ENCODE measurements at places on chromosomes 3 and 15.

DNA sequence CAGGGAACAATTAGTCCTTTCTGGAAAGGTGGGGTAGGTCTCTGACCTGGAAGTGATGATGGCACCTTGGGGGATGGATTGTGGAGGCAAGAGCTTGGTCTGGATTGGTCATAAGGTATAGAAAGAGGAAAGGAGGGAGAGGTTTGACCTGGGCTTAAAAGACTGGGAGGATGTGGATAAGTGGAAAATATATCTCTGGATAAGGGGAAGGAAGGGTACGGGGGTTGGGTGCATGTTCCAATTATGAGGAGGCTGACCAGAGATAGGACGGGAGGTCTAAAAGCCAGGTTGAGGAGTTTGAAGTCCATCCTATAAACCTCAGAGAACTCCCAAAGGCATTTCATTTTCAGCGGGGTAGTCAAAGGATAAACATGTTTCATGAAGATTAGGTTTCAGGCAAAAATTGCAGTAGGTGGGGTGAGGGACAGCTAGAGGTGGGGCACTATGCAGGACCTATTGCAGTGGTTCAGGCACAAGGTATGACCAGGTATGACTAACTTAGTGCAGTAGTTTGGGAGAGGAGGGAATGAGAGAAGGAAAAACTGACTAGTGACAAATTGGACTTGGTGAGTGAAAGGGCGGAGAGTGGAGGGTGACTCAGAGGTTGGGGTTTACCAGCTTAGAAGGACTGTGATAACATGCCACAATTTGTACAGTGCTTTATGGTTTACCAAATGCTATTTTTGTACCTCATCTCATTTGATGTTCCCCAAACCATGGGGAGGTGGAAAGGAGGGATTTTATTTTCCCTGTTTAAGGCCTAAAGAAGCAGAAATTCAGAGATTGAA is 10.7 kb downstream of the PDE8A start:
- no peak for DNase-seq

DNA sequence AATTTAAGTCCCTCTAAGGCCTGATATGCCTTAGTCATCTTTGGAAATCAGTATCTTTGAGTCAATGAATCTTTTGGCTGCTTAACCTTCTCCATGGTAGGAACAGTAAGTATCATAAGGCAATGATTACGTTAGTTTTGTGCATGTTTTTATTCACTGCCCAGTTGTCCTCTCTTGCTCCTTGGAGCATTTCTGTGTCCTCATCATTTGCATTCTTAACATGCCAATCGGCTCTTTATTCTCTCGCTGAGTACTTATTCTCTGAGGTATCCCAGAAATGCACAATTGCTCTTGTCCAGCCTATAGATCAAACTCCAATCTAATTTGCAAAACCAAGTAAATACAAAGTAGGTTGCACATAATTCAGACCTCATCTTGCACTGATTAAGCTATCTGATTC is 405.0 kb upstream of the IL12A start:
- no peak for DNase-seq

DNA sequence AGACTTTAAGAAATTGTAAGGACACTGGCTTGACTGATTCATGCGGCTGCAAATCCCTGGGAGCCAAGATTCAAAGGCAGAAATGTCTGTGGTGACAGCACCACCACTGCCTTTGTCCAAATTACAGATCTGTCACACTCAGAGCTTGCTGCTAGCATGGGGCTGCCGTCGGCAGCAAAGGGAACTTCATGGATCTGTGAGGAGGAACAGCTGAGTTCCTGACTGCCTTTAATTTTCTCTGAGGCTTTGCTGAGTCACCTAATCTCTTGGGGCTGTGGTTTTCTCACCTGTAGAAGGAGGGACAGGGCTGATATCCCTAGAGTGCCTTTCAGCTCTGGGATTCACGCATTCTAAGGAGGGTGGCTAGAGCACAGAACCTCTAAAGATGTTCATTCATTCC is 4.1 kb upstream of the PAK6 start:
- no peak for DNase-seq

GRCh38 chr3:15261274-15261673 is 55.2 kb downstream of the CAPN7 start:
- DNase-seq: no peak

DNA sequence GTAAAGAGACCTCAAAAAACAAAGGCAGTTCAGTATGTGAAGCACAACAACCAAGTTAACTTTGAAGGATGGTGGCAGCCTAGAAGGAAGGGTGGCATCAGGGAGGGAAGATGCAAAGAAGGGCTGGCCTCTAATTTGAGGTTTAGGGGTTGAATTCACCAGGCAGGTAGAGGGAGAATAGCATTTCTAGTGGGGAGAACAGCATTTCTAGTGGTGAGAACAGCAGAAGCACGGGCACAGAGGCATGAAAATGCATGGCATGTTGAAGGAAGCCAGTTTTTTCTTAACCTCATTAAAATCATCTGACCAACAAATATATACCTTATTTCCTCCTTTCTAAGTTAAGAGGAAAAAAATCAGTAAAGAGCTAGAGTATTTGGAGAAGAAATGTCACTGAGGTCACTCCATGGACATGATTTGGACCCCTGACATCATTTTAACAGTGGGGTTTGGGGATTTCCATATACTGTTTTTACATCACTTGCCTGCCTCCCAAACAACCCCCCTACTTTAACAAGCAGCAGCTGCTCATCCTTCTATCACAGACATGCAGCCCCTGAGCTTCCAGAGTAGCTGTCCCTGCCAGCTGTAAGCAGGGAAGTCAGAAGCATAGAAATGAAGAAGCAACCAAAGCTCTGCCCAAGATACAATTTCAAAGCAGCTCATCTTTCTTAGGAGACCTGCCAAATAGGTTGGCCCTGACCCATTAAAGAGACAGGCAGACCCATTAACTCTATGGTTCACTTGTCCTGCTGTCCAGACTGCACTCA is 2.4 kb upstream of the POPDC2 start:
- no peak for DNase-seq

GRCh38 chr3:156108616-156109015 is 11.8 kb upstream of the KCNAB1 start:
- no peak for DNase-seq

DNA sequence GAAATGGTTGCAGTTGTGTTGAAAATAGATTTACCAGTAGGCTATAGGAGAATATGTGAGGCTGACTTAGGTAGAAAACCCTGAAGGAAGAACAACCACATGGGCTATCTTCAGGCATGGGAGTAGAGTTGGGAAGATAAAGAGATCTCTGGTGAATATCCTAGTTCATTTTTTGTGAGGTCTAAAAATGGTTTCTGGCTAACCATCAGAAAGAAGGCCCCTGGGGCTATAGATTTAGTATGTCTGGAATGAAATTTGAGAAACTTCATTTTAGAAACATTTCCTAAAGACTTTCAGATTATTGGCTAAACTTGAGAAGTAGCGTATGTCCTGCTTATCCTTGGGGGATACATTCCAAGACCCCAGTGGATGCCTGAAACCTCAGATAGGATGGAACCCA is 148.2 kb downstream of the NAALADL2 start:
- no peak for DNase-seq

DNA sequence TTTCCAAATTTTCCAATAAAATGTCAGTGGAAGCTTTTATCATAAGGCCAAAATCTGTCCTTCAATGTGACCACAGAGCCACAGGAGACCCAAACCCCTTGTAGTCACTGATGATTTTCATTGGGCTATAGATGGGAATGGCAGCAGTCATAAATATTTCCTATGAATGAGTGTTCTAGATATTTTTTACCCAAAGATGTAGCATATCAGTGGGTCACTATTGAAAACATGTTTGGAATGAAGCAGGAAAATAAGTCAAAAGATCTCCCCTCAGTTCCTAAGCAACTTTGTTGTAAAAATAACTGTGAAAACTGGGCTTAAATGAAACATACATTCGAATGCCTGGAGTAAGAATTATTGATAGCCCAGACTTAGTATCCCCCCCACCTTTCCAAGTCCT is 49.0 kb downstream of the NKIRAS1 start:
- DNase-seq: no peak

DNA sequence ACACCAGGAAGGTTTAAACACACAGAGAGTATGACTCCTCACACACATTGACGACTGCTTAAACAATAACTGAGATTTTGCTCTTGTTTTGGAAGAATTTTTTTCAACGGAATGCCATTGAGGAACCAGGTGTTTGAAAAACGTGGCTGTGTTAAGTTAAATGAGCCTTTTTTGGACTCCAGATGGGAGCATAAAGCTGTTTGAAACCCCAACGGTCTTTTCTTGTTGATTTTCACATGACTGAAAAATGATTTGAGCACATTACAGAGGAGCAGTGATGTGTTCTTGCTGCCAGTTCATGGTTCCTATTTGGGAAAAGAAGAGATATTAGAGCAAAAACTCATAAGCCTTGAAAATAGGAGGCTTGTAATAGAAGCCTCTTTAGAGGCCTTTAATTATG is 97.8 kb upstream of the SELENOK start:
- no peak for DNase-seq

DNA sequence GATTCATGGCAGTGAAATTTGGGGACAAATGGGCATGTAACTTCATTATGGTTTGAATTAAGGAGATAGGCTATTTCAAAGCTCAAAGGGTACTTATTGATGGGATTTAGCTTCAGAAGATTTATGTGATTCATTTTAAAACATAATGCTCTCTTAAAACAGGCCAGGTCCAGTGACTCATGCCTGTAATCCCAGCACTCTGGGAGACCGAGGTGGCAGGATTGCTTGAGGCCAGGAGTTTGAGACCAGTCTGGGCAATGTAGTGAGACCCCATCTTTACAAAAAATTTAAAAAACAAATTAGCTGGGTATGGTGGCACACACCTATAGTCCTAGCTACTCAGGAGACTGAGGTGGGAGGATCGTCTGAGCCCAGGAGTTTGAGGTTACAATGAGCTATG is 11.5 kb downstream of the THAP10 start:
- DNase-seq: no peak

DNA sequence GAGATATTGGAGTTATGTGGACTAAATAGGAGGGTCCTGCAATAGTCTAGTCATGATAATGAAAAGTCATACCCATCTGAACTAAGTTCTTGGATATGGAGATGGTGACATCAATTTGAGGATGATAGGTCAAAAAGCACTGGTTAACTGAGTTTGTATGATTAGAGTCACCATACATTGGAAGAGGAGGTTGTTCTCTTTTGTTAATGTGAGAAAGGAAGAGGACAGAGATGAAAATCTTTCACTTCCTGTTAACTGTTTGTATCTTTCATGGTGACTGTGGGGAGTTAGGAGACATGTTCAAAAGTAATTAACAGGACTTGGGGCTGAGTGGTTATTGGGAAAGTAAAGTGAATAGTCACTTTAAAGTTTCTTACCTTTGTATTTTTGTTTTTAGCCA is 11.1 kb downstream of the TMEM62 start:
- no peak for DNase-seq

- no peak for DNase-seq
These were observed 19.8 kb upstream of the FGF12 start for GRCh38 chr3:192747145-192747544.

DNA sequence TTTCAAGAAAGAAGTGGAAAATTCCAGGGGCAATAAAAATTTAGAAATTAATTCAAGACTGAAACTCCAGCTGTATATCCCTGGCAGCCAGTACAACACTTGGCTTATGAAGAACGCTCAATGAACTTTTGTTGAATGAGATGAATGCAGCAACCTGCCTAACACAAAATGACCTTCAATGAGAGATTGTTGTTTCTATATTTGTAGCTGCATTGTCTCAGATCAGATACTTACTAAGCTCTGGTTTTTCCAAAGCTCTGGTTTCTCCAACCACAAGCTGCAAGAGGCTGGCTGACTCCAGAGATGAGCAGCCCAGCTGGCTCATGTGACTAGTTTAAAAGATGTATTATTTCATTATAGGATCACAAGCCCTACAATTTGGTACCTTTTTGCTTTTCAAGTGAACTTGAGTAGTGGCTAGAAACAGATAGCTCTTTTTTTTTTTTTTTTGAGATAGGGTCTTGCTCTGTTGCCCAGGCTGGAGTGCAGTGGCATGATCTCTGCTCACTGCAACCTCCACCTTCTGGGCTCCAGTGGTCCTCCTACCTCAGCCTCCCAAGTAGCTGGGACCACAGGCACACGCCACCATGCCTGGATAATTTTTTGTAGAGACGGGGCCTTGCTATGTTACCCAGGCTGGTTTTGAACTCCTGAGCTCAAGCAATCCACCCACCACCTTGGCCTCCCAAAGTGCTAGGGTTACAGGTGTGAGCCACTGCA is 57.4 kb downstream of the UMPS start:
- peak; percentile 77 for DNase-seq

DNA sequence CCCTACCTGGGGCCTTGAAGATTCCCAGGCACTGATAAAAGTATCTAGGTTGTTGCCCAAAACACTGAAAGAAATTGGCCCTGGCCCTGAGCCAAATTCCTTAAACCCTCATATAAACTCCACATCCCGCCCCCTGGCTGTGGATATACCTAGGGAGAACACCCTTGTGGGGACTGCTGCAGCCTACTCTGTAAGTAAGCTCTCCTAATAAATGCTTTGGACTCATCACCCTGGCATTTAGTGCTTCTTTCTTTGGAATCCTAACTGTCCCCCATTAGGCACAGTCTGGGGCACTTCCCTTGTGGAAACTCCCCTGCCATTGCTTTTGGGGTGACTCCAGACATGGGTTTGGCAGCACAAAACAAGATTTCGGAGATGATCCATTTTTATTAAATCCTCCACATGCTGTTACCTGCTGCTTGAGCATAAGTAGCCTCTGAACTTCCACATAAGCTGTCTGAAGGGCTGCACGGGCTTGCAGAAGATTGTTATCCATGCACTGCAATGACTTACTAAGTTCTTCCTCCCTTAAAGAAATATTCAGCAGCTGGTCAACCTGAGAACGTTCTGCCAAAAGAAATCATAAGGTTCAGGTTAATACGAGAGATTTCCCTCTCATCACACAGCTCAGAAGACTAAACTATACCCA is 46.4 kb downstream of the ZNF106 start:
- no peak for DNase-seq

GRCh38 chr3:53974324-53974723 is 82.7 kb upstream of the SELENOK start:
- DNase-seq: no peak

DNA sequence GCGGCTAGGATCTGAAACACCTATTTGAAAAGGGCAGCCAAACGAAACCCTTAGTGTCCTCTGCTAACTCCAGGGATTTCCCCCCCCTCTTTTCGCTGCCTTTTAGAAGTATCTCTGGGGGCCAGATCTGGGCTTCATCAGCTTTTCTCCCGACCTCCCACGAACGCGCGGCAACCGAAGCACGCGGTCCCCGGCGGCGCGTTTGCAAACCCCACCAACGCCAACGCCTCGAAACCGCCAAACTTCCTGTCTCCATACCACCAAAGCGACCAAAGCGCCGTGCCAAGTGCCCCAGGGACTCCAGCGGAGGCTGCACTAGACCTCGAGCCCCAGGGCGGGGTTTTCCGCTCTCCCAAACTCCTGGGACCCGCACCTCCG is 155.8 kb upstream of the FRMD4B start:
- DNase-seq: no peak

GRCh38 chr15:66503780-66504562 is 684 bp downstream of the RPL4 start:
- no peak for DNase-seq

- DNase-seq: no peak
These were observed 2.1 kb downstream of the SLCO2A1 start for GRCh38 chr3:134027631-134028030.

DNA sequence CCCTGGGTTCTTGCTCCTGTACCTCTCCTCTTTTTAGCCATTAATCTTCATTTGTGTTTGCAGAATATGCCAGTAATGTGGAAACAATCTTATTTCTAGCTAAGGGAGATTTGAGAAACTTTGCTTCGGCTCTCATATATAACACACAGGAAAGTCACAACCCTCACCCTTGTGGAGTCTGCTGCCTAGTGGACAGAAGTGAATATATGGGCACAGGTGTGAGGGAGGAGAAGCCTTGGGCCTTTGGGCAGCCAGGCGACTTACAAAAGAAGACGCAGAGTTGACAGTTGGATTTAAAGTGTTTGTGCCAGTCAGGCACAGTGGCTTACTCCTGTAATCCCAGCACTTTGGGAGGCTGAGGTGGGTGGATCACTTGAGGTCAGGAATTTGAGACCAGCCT is 181.8 kb upstream of the TBL1XR1 start:
- DNase-seq: no peak

Measured in globus pallidus (tissue), 1 donor.